ENCODE measurements at places on chromosomes 1 and 21.
A peak's percentile ranks its signal among the peaks of the same experiment; 100 is the strongest.

DNA sequence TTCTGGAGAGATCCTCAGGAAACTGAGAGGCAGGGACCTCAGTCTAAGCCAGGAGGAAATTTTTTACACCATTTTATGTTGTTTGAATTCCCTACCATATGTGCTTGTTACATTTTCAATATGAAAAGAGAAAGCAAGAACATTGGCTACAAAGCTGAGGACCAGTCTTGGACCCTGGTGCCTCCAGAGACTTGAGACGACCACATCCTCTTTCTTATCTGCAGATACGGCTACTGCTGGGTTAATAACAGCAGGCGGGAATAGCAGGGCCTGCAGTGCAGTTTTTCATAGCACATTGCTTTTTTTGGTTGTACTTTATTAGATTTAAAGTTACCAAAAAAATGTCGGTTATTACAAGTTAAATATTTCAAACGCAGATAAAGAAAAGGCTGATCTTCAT is 3.9 kb downstream of the KDM4A start:
- no peak for DNase-seq

DNA sequence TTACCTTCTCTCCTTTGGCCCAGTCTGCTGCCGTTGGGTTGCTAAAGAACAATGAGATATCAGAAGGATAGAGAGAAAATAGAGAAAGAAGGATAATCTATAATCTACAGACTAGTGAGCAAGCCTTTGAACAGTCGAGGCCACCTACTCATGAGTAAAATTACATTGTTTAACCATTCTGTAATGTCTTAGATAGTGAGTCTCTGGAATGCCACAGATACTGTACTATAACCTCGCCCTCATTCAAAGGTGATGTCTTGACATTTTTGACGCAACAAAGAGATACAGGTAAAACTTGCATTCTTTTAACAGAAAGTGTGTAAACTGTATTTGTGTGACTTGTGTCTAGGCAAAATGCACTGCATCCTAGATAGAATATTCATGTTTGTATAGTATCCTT is 77.9 kb downstream of the LAMC1 start:
- DNase-seq, result no peak

- no peak for DNase-seq
Measured at GRCh38 chr1:11342621-11343032, 69.6 kb downstream of the UBIAD1 start.

DNA sequence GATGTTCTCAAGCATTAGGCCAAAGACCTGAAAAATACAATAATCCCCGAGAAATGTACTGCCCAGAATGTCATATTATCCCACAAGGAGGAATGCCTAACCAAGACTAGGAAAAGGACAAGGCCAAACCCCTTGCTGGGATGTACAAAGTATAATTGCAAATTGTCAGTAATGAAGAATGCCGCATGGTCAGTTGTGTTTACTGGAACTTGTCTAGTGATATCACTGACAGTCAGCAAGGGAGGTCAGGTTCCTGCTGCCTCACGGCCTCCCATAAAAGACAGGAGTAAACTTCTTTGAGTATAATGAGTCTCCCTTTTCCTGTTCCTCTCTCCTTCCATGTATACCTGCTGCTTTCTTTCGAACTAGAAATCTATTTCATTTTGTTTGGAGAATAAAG is 222.8 kb downstream of the RHOU start:
- no peak for DNase-seq

- DNase-seq, result no peak
Measured at GRCh38 chr1:151478140-151478812, 19.0 kb upstream of the POGZ start.

- no peak for DNase-seq
Measured at GRCh38 chr1:201250326-201251011, 32.8 kb upstream of the PKP1 start.

DNA sequence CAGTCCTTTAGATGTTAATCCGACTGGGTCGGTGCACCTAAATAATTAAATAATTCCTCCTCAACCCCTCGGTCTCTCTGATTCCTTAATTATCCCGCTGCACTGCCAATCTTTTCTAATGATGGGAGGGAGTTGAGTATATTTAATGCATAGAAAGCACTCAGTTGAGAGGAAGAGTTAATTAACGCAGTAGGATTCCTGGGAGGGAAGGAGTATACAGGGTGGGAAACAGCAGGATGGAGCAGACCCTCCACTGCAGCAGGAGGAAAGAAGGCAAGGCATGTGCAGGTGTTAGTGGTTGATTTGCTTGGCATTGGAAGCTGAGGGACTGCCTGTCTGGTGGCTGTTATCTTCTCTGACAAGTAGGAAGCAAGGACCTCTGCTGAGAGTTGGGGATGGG is 9.9 kb upstream of the REN start:
- no peak for DNase-seq

- DNase-seq, result no peak
Measured at GRCh38 chr1:224133741-224134299, 19.9 kb downstream of the FBXO28 start.

- DNase-seq, result no peak
Measured at GRCh38 chr1:209675565-209676154, 448 bp downstream of the G0S2 start.

- DNase-seq, result no peak
Measured at GRCh38 chr21:31872452-31873274, at the start of gene HUNK. TSS of gene HUNK (plus strand) at chr21:31873020. CDS start at chr21:31873675, 655 bp downstream.

GRCh38 chr1:220224033-220224432 is 48.2 kb downstream of the RAB3GAP2 start:
- no peak for DNase-seq

GRCh38 chr1:208202333-208202995 is 41.7 kb downstream of the PLXNA2 start:
- DNase-seq, result no peak

- DNase-seq, result no peak
Measured at GRCh38 chr1:42533101-42533863, 70.2 kb downstream of the CCDC30 start.

GRCh38 chr1:110615548-110616130 is 9.5 kb upstream of the KCNA2 start:
- peak; percentile 46 for DNase-seq

DNA sequence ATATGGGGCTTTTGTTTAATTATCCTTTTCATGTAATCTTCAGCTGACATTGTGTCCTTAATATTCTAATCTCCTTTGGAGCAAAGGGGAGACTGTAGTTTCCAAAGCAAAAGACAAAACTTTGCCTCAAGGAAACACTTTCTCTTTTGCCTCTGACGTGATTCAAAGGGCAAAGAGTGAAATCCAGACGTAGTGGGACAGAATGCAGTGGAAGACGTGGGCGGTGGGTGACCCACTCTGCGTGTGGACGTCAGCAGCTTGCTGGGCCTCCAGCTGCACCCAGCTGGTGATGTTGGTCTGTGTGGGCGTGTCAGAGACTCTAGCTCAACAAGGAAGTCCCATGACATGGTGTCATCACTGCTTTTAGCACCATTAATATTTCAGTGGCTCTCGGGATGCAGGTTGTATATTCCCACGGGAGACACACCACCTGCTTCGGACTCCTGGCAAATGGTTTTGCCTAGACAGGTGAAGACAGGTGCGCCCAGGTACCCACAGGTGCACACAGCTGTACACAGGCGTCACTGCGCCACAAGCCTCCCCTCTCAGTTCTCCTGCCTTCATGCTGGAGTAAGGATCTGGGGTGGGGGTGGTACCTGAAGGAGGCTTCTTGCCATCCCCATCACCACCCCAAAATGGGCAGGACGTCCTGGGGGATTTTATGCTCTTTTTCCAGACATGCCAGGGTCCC is 292.1 kb upstream of the VAMP3 start:
- DNase-seq, result peak; percentile 56

GRCh38 chr1:48068206-48068605 is 71.0 kb upstream of the TRABD2B start:
- DNase-seq, result no peak

DNA sequence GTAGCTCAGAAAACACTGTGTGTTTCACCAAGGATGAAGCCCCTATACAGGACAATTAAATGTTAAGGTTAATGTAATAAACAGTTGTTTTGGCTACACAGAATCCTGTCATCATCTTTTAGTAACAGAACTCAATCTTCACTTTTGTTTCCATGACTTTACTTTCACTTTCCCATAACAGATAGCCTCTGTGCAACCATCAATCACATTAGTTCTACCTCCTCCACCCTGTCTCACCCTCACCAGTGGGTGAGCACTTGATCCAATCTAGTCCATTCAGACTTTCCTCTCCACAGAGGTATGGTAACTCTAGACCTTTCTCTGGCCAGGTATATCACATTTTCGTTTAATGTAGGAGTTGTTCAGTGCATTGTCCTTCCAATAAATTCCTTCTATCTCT is 1018.5 kb downstream of the ADGRL2 start:
- DNase-seq, result no peak

- DNase-seq, result no peak
Measured at GRCh38 chr1:116855191-116855619, 54.5 kb upstream of the PTGFRN start.

DNA sequence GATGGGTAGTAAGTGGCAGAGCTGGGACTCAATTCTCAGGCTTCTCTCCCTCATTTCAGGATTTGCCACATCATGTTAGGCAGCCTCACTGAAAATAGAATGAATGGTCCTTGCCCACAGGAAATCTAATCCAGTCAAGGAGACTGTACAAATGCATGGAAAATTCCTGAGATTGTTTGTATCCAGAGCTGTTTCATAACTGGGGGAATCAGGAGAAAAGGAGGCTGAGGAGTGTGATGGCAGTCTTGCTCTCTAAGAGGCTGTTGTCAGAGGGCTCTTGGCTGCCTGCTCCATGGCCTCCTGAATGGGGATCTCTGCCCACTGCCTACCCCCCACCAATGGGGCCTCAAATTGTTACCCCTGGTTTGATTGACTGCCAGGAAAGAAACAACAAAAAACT is 141.9 kb upstream of the TNR start:
- DNase-seq, result no peak

- no peak for DNase-seq
Measured at GRCh38 chr1:100883963-100884362, 10.7 kb downstream of the EXTL2 start.

GRCh38 chr21:18499761-18500376 is 96.3 kb upstream of the TMPRSS15 start:
- no peak for DNase-seq

DNA sequence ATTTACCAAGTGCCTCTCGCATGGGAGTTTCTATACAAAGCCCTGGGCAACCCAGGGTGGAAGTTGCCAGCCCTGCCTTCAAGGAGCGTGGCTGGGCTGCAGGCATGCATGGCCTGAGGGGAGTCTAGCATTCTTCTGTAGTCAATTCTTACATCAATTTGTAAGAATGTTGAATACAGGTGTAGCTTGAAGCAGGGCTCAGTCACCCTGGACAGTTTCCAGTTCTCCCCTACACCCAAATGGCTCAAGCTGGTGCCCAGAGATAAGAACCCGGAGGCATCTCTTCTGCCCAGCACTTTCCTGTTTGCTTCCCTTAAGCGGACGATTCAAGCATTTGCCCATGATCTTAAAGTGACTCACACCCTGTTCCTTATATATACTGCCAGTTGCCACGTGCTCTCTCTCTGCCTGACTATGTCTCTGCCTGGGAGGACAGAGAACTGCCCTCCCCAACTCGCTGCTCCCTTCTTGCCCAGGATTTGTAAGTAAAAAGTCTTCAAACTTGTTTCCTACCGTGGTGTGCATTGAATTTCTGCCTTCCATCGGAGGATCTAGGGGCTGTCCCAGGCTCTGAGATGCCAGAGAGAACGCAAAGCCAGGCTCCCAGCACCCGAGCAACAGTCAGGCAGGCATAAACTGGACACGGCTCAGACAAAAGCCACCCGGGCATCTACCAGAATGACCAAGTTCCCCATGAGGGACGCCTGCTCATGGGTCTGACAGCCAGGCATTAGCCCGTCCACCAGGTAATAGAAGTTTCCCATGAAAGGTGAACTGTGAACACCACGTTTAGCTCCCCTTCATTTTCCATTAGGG is 50.9 kb upstream of the AJAP1 start:
- DNase-seq, result no peak

DNA sequence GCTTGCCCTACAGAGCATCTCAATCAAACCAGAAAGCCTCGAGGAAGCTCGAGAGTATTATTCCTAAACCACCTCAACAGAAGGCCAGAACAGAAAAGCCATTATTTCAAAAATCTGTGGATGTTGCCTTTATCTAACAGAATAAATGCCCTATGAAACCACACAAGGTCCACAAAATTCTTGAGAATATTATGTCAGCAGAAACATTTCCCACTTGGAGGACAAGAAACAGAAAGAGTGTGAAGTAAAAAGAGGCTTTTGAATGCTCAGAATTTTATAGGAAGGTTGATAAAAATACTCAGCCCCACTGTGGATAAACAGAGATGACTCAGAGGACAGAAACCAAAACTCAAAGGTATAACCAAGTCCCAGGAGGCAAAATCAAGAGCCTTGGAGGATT is 146.4 kb upstream of the LRRC7 start:
- no peak for DNase-seq

GRCh38 chr1:162922201-162922600 is 61.2 kb upstream of the CCDC190 start:
- DNase-seq, result no peak

DNA sequence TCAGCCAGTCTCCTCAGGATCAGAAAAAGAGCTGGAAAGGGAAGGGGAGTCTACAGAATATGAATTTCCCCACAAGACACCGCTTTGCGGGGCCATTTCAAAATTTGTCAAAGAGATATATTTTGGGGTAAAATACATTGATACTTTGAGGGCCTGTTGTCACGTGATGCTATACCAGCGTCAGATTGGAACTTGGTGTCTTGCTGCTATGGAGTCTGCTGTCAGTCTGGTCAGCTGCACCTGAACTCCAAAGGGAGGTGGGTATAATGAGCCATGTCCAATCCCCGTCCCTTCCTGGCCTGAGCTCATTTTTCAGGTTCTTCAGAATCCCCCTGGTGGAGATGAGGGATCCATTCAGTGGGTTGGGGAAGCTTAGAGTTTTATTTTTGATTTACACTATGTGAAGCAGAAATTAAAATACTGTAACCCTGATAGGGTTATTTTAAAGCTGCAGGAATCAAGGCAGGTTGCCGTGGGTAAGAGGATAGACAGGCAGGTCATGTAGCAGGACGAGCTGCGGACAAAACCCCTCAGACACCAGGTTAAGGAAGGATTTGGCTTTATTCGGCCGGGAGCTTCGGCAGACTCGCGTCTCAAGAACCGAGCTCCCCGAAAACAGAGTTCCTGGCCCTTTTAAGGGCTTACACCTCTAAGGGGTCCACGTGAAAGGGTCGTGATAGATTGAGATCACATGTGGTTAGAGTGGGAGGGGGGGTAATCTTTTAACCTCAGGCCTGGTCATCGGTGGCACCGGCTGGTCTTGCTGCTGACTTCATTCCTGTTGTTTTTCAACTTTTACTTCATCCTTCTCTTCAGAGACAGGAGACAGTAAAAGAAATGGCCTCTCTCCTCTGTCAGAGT is 2.2 kb upstream of the POFUT2 start:
- no peak for DNase-seq

All from T-helper 2 cell treated with Interferon-gamma antibody and Interleukin-4, amounts not matched to agents 5 μg/mL and 100 μg/mL, for 36 hours (primary cell).